ENCODE measurements at places on chromosomes 6 and 20.

DNA sequence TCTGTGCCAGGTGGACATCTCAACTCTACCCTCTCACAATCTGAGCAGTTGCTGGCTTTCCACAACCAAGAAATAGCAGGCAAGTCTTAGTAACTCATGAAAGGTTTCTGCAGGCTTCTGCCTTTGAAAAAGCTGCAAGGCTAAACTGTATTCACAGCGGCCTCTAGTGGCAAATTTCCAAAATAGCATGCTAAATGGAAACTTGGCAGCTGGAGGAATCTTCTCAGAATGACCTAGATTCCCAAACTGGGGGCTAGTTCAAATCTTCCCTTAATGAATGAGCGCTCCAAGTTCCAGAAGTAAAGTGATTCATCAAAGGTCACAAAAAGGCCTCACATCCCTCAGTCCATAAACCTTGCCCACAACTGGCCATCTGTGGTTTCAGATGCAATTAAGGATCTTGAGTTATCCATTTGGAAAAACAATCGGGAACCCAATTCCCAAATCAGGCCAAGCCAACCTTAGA is 11.9 kb upstream of the CPNE5 start:
- no peak for DNase-seq

DNA sequence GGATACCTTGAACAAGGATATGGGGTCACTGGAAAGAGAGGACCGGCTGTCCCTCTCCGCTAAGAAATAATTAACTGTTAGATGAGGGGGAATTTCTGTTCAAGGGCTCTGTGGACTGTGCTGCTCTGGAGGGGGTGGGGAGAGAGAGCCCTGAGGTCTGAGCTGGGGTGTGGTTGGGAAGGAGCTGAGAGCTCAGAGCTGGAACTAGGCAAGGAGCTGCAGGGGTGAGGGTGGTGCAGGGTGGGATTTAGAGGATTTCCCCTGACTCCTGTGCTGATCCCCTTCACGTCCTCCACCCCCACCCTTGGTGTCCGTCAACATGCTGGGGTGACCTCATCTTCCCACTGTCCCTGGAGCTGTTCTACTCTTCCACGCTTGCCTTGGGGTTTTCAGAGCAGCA is 52.5 kb downstream of the HLA-A start:
- DNase-seq, result no peak

DNA sequence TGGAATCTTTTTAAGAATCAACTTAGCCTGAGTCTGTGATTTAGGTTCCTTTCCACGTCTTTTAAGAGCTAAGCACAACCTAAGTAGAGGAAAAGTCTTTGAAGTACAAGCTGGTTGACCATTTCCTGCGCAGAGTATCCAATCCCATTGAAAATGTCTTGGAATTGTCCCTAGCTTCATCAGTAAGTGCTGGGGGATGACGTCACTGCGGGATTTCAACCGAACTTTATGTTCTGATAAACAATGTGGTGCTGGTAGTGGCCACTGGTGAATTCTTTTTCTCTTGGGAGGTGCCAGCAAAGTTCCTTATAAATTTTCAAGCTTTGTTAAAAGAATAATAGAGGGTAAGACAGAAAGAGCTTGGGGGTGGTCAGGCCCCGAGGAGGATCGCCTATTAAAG is 69.2 kb downstream of the PDE7B start:
- no peak for DNase-seq

DNA sequence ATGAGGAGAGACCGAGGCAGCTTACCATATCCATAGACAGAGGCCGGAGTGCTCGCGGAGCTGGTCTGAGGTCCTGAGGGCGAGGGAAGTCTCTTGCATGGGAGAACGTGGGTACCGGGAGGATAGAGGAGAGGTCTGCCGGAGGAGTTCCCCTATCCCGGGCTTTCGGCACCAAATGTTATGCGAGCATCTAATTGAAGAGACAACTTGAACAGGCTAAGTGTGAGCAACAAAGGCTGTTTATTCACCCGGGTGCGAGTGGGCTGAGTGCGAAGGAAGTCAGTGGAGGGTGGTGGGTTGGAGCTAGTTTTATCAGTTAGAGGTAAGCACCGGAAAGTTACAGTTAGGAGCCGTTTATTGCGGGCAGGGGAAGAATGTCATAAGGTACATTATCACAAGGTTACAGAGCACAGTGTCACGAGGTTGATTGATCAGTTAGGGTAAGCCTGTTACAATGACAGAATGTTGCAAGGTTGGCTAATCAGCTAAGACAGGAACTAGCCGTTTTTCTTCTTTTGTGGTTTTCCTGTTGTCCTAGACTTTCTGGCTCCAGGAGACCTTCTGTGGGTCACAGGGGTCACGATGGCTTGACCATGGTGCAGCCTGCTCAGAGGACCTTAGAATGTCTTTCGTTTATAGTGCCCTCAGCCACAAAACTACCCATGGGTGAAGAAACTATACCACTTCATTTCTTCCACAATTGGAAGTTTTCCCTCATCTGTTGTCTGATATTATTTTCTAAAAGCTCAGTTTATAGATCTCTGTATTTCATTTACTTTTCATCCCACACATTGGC is 746.0 kb upstream of the ADGRB3 start:
- DNase-seq, result no peak

DNA sequence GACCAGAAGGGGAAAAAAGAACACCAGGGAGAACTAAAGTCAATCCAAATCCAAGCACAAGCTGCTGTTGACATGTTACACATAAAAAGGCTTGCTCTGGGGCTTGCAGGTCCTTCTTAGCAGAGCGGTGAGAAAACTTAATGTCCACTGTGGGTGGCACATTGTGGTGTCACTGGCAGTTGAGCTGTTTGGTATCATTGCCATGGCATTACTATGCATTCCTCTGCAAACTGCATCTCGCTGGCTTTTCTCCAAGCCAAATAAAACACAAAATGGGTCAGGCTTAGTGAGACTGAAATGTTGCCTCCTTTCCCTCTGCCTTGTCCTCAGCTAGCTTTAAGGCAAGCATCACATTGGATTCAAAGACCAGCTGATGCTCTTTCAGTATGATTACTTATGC is 40.9 kb downstream of the LY86 start:
- no peak for DNase-seq

DNA sequence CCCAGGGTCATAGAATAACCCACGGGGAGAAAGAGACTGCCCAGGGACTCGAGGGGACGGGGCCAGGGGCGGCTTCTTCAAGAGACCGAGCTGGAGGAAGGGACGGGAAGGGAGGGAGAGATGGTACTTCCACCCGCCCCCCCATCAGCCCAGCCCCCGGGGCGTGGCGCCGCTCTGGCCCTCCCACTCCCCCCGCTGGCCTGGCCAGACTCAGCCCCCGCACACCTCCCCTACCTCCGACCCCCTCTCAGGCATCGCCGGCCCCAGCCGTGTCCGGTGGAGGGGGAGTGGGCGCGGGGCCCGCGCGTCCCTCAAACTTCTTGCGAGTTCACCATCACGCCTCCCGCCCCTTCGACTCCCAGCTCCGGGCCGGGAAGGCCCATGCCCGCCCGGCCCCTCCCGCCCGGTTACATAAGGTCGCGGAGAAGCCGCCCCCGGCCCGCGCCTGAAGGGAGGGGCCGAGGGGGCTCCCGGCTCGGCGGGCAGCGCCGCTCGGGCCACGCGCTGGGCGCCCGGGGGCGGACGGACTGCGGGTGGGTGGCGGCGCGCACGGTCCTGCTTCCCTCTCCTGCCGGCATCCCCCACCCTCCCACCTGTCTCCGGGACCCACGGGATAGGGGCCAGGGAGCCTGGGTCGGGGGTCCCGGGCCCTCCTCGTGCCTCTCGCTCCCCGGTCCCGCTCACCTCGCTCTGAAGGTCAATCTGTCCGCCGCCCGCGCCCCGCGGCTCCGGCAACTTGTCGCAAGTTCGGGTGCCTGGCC is 562 bp downstream of the TFEB start:
- DNase-seq, result peak; percentile 37

DNA sequence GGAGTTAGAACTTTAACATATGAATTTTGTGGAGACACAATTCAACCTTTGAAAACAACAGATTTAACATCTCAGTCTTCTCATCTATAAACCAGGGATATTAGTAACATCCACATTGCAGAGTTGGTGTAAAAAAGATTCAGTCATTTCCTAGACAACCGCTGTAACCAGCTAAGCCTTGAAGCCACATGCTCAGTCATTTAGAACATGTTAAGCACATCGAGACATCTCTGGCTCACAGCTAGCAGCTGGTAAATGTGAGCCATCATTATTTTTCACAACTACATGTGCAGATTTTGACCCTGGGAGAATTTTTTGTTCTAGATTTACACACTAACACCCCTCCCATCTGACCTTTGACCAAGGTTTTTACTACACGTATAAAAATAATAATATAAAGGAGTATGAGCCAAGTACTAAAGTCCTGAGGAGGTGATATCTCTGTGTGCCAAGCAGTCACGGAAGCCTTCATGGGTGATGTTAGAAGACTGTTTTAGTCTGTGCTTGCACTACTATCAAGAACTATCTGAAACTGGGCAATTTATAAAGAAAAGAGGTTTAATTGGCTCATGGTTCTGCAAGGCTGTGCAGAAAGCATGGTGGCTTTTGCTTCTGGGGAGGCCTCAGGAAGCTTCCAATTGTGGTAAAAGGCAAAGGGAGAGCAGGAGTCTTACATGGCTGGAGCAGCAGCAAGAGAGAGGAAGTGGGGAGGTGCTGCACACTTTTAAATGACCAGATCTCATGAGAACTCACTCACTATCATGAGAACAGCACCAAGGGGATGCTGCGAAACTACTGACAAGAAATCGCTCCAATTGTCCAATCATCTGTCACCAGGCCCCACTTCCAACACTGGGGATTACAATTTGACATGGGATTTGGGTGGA is 48.7 kb upstream of the IL20RA start:
- DNase-seq, result no peak

GRCh38 chr6:52929321-52930164 is 20.0 kb upstream of the GSTA3 start:
- no peak for DNase-seq

GRCh38 chr6:27867051-27867944 is 44.9 kb downstream of the OR2B2 start:
- DNase-seq, result peak; percentile 40

DNA sequence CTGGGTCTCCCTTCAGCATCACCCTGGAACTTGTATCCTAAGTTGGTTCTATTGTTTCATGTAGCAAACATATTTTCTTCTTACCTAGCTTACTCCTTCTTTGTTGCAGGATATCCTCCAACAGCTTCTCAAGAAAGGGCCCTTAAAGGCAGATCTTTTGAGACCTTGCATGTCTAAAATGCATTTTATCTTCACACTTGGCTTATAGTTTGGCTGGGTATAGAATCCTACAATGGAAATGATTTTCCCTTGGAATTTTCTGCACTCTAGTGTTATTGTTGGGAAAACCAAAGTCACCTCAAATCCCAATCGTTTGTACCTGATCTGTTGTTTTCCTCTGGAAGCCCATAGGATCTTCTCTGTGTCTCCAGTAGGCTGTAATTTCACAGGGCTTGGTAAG is 12.1 kb upstream of the TGM6 start:
- no peak for DNase-seq

GRCh38 chr6:28258877-28259777 is at the start of gene NKAPL:
TSS of gene NKAPL (plus strand) at chr6:28259297. CDS start at chr6:28259372, 75 bp downstream.
- DNase-seq, result peak; percentile 51

DNA sequence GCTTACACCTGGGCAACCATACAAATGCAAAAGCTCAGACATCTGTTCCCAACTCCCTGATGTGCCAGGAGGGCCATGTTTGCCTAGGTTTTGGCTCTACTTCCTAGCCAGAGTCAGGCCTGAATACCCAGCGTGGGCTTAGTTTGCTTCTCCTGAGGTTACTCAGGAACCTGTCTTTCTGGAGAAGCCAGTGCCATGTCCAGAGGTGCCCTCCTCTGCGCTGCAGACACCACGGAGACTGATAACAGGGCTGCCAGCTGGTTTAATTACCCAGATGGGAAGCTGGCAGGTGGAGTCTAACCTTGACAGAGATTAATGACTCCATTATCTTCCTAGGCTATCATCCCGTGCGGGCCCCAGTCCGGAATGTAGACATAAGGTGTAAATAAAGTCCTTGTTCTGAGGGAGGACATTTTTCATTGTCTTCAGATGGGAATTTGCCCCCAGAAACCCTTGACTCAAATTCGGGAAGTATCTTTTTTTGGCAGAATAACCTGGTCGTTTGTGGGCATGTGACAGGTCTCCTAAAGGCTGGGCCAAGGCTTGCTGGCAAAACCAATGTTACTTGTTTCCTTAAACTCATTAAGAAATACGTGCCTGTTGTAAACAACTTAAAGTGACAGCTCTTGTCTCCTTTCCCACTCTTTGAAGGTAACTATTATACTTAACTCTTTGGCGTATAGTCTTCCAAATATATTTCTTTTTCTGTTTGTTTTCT is 29.2 kb upstream of the ZNFX1 start:
- DNase-seq, result no peak

DNA sequence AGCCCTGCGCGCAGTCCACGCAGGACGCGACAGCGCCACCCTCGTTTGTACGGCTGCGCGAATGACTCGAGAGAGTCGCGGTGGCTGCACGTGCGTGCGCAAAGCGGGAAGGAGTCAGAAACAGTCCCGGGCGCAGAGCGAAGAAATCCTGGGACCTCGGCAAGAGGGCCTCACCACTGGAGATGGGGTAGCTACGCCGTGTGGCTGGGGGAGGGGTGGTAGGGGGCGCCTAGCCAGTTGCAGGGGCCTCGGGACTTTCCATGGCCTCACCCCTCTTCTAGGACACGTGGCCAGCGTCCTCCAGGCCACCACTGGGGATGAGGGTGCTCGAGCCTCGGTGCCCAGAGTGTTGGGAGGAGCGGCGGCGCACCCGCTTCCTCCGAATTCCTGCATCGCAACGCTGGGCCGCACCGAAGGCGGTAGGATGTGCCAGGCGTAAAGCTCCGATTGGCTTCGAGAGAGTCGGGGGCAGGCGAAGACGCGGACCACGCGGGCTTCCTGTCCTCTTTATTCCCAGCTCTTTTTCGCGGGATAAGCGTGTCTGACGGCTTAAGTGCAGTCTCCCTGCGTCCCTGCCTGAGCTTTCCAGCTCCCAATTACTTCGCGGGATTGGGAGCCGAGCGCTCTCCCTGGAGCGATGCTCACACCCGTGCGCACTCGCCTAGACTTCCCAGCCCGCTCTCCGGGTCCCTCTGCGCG is 38.7 kb downstream of the NCR2 start:
- DNase-seq, result no peak

- DNase-seq, result no peak
Measured at GRCh38 chr6:104526376-104526775, 333.3 kb downstream of the HACE1 start.

DNA sequence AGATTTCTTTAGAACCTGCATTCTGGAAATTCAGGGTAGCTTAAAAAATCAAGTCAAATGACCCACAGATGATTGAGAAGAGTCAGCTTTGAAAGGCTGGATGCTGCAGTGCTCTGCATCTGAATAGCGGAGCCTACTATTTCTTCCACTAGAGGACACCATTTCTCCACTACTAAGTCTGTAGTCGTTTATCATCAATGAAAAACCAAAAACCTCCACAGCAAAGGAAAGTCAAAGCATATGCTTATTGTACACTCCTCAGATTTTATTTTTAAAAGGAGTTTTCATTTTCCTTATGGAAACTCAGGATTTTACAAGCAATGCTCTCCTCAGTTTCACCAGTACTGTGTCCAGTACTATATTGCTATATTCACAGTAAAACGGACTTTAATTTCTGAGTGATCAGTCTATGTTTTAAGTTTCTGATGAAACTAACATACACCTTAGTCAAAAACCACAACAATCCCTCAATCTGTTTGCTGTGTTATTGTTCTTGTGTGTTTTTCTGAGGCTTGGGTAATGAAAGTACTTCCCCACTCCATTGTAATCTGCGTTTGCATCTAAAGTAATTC is 50.5 kb upstream of the ENPP5 start:
- DNase-seq, result no peak

All from activated CD4-positive, alpha-beta T cell treated with anti-CD3 and anti-CD28 coated beads for 24 hours (primary cell).